Progenitor cell of endocrine pancreas (in vitro differentiated cells): ENCODE measurements at places on chromosomes 16 and 17. TPM values are rescaled to one million over a fixed set of nuclear protein-coding genes. Genes with fewer than 3 reads are reported as not detected.
A peak's percentile ranks its signal among the peaks of the same experiment; 100 is the strongest.

DNA sequence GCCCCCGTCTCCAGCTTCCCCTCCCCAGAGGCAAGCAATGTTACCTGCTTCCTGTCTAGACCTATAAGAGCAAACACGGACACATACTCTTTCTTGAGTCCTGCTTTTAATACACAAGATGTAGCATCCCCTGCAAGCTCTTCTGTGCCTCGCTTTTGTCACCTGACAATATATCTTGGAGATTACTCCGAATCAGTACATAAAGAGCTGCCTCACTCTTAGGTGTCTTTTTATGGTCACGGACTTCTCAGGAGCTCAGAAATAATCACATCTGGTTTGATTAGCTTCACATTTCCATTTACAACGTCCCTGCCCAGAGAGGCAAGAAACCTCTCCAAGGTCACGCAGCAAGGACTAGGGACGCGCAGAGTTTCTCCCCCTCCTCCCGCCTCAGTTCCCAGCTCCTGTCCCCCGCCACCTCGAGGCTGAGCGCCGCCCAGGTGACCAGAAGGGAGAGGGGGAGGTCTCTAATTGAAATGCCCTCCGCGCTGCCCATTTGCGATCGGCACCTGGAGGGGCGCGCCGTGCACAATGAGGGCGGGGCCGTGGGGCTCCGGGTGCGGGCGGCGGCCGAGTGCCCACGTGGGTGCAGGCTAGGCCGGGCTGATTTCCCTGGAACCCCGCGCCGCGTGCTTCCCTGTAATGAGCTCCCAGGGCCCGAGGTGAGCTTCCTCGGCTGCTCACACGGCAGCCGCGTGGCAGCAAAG is 13.8 kb upstream of the SEZ6 start:
- H3K4me3 ChIP-seq = no peak overlapping the region
- H3K27ac ChIP-seq = no peak overlapping the region
- H3K36me3 ChIP-seq = no peaks in the 10 kb centered on the region
- H3K4me1 ChIP-seq = peaks cover 21% of the 10 kb centered on the region
- peaks cover 64% of the 10 kb centered on the region for H3K27me3 ChIP-seq
- no peak for DNase-seq

DNA sequence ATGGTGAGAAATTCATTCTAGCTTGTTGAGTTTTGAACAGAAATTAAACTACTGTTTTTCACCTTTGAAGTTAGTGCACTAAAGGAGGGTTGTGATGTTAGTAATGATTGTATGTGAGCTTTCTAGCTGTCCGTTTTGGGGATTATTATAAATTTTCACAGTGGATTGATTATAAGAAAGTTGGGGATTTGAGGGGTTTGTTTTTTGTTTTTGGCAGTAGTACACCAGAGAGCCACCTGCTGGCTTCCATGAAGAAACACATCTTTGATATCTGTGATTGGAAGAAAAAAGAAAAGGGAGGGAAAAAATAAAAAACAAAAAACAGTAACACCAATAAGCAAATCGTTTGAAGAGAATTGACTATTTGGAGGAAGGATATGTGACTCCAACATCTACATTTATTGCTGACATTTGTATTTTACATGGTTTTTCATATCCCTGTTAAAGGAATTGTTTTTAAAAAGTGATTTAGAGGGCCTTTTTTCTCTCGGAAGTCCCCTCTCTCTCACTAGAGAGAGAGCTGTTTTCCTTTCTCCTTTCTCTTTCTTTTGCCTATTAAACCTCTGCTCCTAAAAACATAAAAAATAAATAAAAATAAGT is 1469.5 kb upstream of the GOT2 start:
- no peak overlapping the region for H3K27ac ChIP-seq
- DNase-seq = no peak
- no peak overlapping the region for H3K4me3 ChIP-seq
- H3K27me3 ChIP-seq = no peaks in the 10 kb centered on the region
- H3K4me1 ChIP-seq = peaks cover 14% of the 10 kb centered on the region

DNA sequence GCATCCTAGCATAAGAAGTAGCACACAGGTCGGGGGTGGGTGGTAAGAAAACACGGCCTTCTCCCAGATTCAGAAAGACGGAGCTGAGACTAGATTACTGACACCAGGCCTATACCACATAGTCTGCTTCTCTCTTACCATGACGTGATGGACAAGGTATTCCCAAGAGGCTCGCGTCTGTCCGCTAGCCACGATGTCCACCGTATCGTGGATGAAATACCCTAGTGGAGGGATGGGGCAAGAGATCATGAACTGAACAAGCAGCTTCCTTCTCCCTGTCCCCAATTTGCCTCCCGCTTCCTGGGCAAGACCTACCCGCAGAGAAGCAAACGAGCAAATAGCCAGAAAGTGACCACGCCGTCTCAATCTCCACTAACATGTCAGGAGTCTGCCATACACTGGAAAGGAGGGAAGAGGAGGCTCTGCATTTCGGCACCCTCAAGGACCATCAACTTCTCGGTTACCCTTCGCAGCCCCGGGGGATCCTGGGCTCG is 820 bp downstream of the TLCD1 start:
- DNase-seq = no peak
- H3K4me1 ChIP-seq = peaks cover 47% of the 10 kb centered on the region
- H3K27ac ChIP-seq = peak overlapping the region; percentile 97
- peaks cover 27% of the 10 kb centered on the region for H3K36me3 ChIP-seq
- H3K4me3 ChIP-seq = peak overlapping the region; percentile 85

The ATP1B2 gene
- 1.5 and 2.1 TPM in 2 replicates for total RNA-seq

The GRAPL gene
- not detected in 2 replicates for total RNA-seq

GRCh38 chr16:66416939-66417700 is 10.0 kb upstream of the BEAN1 start:
- no peak overlapping the region for H3K27ac ChIP-seq
- H3K27me3 ChIP-seq = peaks cover 48% of the 10 kb centered on the region
- DNase-seq = no peak
- no peak overlapping the region for H3K4me3 ChIP-seq

- peaks cover 10% of the 10 kb centered on the region for H3K4me1 ChIP-seq
- no peak for DNase-seq
- peak overlapping the region; percentile 81 for H3K4me3 ChIP-seq
Measured at GRCh38 chr16:30785126-30786106, 1.6 kb downstream of the ZNF629 start.

DNA sequence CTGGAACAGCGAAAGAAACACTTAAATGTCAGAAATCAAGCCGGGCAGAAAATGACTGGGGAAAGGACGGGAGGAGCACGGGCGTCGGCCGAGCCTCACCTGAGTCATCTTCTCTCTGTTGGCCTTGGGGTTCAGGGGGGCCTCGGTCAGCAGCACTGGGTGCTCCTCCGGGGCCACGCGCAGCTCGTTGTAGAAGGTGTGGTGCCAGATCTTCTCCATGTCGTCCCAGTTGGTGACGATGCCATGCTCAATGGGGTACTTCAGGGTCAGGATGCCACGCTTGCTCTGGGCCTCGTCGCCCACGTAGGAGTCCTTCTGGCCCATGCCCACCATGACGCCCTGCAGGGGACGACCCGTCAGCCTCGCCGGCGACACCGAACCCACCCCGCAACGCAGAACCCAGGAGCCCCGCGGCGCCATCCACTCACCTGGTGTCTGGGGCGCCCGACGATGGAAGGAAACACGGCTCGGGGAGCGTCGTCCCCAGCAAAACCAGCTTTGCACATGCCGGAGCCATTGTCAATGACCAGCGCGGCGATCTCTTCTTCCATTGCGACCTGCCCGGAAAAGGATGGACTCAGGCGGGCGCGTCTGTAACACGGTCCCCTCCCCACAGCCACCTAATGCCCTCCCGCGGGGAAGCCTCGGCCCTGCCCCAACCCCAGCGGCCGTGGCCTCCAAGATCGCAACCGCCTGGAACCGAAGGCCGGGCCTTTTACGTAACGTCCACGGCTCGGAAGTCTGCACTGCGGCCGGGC is 616 bp downstream of the ACTG1 start:
- DNase-seq = no peak
- H3K4me1 ChIP-seq = peaks cover 27% of the 10 kb centered on the region
- peaks cover 41% of the 10 kb centered on the region for H3K36me3 ChIP-seq
- peak overlapping the region; percentile 96 for H3K4me3 ChIP-seq

GRCh38 chr17:65455972-65456343 is 105.5 kb downstream of the AXIN2 start:
- H3K27ac ChIP-seq = no peak overlapping the region
- no peak overlapping the region for H3K4me3 ChIP-seq
- H3K4me1 ChIP-seq = peaks cover 9% of the 10 kb centered on the region
- H3K36me3 ChIP-seq = no peaks in the 10 kb centered on the region

DNA sequence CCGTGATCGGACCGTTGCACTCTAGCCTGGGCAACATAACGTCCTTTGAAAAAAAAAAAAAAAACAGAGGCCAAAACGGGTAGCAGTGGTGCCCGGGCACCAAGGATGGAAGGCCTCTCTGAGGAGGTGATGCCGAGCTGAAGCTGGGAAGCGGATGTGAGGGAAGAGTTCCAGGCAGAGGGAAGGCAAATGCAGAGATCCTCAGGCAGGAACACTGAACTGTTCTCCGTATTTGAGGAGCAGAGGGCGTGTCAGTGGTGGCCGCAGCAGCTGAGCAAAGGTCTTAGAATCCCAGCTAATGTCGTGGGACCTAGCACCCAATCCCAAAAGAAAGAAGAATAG is 656 bp upstream of the KCTD13 start:
- peak overlapping the region; percentile 99 for H3K27ac ChIP-seq
- peak overlapping the region; percentile 94 for H3K4me3 ChIP-seq
- DNase-seq = no peak
- H3K27me3 ChIP-seq = no peaks in the 10 kb centered on the region
- H3K4me1 ChIP-seq = peaks cover 27% of the 10 kb centered on the region

GRCh38 chr17:4576729-4577322 is 7.5 kb upstream of the SMTNL2 start:
- H3K27me3 ChIP-seq = peaks cover 7% of the 10 kb centered on the region
- H3K4me1 ChIP-seq = peaks cover 16% of the 10 kb centered on the region
- DNase-seq = peak; percentile 55
- no peak overlapping the region for H3K4me3 ChIP-seq
- no peaks in the 10 kb centered on the region for H3K36me3 ChIP-seq

The TLCD2 gene
- 2.7 and 2.9 TPM in 2 replicates for total RNA-seq

The GABARAP gene
- total RNA-seq = 447 and 466 TPM in 2 replicates

DNA sequence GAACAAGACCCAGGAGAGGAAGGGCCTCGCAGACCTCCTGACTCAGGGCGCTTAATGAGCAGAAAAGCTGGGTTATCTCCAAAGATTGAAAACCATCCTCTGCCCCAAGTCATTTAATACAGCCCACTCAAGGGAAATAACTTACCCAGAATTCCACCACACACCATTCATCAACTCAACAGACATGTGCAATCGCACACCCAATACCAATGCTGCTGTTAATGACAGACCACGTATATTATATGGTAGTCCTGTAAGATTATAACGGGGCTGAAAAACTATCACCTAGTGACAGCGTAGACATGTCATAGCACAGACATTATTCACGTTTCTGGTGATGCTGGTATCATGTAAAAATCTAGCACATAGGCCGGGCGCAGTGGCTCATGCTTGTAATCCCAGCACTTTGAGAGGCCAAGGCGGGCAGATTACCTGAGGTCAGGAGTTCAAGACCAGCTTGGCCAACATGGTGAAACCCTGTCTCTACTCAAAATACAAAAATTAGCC is 52.5 kb upstream of the HELZ start:
- no peaks in the 10 kb centered on the region for H3K36me3 ChIP-seq
- H3K4me3 ChIP-seq = no peak overlapping the region
- H3K4me1 ChIP-seq = no peaks in the 10 kb centered on the region
- DNase-seq = no peak

GRCh38 chr16:79497606-79498350 is 102.8 kb downstream of the MAF start:
- no peaks in the 10 kb centered on the region for H3K4me1 ChIP-seq
- H3K36me3 ChIP-seq = no peaks in the 10 kb centered on the region
- H3K4me3 ChIP-seq = no peak overlapping the region
- H3K27me3 ChIP-seq = peaks cover 3% of the 10 kb centered on the region

DNA sequence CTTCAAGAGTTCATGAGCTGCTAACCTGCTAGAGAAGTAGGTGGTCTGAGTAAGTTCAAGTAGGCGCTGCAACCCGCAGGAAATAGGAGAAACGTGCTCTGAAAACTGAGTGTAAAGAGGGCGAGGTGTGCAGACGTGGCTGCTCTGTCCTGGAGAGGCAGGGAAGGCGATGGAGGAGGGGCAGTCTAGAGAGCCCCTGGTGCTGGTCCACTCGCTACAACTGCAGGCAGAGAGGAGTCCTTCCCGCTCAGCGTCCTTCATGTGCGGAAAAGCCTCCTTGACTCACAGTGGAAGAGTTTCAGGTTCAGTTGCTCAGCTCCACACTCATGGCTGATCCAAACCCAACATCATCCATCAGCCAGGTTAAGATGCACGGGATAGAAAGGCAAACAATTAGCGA is 12.1 kb downstream of the ABCA3 start:
- no peak overlapping the region for H3K4me3 ChIP-seq
- no peak overlapping the region for H3K27ac ChIP-seq
- peaks cover 42% of the 10 kb centered on the region for H3K27me3 ChIP-seq
- no peaks in the 10 kb centered on the region for H3K4me1 ChIP-seq
- no peaks in the 10 kb centered on the region for H3K36me3 ChIP-seq

GRCh38 chr17:39605492-39606433 is 2.0 kb downstream of the NEUROD2 start:
- H3K4me3 ChIP-seq = no peak overlapping the region
- no peak for DNase-seq
- H3K27ac ChIP-seq = no peak overlapping the region
- no peaks in the 10 kb centered on the region for H3K4me1 ChIP-seq
- H3K27me3 ChIP-seq = peaks cover 77% of the 10 kb centered on the region
- H3K36me3 ChIP-seq = no peaks in the 10 kb centered on the region

The ANKS4B gene
- total RNA-seq = 4.0 and 4.6 TPM in 2 replicates

The ZFPM1 gene
- total RNA-seq = 88.5 and 90.6 TPM in 2 replicates

The ARSG gene
- 2.6 and 4.9 TPM in 2 replicates for total RNA-seq

The KRTAP16-1 gene
- total RNA-seq = not detected in 2 replicates

The LPCAT2 gene
- total RNA-seq = 3.2 and 5.1 TPM in 2 replicates

DNA sequence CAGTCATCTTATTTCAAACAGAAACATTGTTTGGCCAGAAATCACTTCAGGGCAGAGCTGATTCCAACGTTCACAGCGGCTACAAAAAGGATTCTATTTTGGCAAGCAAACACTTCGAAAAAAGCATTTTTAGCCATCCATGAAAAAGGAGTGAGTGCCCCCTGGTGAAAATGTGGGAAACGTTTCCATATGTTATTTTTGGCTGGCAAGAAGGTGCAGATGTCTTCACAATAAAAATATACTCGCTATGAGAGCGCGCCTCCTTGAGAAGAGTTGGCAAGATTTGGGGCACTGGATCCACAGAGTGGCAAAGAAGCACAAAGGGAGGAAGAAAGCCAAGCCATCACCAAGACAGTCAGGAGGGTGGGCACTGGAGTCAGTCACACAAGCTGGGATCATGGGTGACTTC is 191.1 kb downstream of the CHD9NB start:
- no peak overlapping the region for H3K27ac ChIP-seq
- DNase-seq = peak; percentile 17
- no peaks in the 10 kb centered on the region for H3K36me3 ChIP-seq
- H3K27me3 ChIP-seq = no peaks in the 10 kb centered on the region
